Stimulated activated CD8-positive, alpha-beta memory T cell treated with anti-CD3 and anti-CD28 coated beads, Interleukin-2, amount 100 ng/mL, for 1 hour (primary cell): ENCODE measurements at places on chromosomes 1 and 21.

DNA sequence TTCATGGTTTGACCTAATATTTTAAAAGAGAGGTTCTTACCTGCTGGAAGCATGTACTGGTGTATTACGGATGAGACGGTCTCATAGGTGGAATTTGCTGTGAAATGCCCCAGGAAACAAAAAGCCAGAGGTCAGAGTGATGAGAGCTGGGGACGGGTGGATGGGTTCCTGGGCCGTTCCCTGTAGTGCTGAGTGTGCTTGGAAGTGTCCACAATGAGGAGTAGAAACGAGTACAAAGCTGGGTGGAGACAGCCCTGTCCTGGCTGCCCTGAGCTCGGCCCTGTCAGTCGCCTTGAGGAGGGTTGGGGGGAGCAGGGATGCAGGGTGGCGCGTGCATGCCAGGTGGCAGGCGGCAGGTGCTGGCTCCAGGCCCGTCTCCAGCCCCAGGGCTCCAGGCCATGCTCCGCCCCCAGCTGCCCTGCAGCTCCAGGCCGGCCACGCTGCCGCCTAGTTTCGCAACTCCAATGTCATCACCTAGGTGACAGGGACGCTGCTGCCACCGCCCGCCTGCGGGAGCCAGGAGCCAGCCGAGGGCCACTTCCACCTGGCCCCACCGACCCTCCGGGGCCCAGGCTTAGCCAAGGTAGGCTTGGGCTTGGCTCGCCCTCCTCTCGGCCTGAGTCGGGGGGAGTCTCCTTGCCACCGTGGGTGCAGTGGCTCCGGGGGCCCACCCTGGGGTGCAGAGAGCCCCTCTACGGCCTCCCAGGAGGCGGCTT, 16.4 kb downstream of the TP73 start:
- no peak for DNase-seq

DNA sequence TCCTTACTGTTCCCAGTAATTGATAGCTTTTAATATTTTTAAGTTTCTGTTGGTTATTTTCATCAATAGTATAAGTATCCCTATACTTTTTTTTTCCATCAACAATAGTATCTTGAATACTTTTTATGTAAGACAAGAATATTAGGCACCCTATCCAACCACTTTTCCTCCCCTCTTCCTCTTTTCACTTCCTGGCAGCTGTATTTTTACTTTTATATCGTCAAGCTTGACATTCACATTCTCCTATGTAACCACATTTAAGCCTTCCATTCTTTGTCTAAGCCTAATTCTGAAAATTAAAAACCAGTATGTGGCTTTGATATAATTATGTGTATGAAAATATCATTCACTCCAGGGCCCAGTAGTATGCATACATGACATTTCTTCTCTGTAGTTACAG, 9.3 kb downstream of the TMEM39B start:
- DNase-seq = no peak

- DNase-seq = no peak
Observed at GRCh38 chr21:39674801-39675200, 62.1 kb downstream of the B3GALT5 start.

DNA sequence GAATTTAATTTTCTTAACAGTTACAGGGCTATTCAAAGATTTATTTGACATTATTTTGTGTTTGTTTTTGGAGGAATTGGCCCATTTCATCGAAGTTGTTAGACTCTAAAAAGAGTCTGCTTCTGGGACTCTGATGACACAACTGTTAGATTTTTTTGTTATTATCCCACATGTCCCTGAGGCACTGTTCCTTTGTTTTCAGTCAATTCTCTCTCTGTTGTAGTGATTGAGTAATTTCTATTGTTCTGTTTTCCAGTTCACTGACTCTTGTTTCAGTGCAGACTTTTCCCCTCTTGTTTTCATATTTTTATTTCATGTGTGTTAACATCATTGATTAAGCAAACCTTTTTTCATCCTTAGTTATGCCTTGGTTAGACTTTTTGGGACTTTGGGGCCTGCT, 325.0 kb downstream of the ZNF326 start:
- DNase-seq = no peak

GRCh38 chr1:9281071-9281827, 11.4 kb upstream of the SPSB1 start:
- DNase-seq = no peak

DNA sequence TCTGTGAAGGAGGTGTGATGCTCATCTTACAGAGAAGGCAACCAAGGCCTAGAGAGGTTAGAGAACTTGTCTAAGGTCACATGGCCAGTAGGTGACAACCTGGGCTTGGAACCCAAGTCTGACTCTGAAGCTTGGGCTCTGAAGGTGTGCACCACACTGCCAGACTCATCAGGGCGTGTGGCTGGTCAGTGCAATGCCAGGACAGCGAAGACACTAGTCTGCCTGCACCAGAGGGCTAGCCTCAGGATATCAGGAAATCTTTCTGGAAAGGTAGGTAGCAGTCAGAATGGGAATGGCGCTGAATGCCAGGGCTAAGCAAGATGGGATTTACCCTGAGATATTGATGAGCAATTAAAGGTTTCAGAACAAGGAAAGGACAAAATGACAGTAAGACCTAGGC, 34.9 kb downstream of the ELK4 start:
- no peak for DNase-seq

DNA sequence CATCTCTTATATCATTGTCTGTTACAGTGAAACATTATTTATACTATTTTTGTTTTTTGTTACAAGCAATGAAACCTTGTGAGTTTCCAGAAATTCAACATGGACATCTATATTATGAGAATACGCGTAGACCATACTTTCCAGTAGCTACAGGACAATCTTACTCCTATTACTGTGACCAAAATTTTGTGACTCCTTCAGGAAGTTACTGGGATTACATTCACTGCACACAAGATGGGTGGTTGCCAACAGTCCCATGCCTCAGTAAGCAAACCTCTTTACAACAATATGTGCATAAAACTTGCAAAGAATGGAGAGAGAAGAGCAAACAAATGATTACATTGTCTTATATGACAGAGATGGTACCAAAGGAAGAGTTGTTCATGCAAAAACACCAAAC, 22.4 kb downstream of the CFHR4 start:
- DNase-seq = no peak

GRCh38 chr1:201098992-201099677, 13.1 kb downstream of the CACNA1S start:
- DNase-seq = no peak

DNA sequence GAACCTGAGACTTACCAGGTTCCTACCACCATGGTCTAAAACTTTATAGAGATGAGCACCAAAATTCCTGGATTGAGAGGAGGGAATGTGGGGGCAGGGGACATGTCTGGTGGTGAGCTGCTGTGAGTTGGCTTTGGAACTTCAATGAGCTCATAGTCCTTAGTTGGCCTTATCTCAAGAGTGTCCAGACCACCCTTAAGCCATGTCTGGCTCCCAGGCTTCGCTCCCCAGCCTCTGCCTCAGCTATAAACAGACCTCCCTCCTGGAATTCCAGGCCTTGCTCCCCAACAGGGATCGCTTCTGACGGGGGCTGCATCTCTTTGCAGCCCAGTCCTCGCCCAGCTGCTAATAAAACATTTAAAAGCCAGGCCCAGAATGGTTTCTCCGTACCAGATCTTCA, 19.5 kb downstream of the ATF3 start:
- DNase-seq = no peak

GRCh38 chr1:52348704-52349300, 17.2 kb downstream of the CC2D1B start:
- no peak for DNase-seq

GRCh38 chr1:181386951-181387350, 96.4 kb upstream of the CACNA1E start:
- no peak for DNase-seq

DNA sequence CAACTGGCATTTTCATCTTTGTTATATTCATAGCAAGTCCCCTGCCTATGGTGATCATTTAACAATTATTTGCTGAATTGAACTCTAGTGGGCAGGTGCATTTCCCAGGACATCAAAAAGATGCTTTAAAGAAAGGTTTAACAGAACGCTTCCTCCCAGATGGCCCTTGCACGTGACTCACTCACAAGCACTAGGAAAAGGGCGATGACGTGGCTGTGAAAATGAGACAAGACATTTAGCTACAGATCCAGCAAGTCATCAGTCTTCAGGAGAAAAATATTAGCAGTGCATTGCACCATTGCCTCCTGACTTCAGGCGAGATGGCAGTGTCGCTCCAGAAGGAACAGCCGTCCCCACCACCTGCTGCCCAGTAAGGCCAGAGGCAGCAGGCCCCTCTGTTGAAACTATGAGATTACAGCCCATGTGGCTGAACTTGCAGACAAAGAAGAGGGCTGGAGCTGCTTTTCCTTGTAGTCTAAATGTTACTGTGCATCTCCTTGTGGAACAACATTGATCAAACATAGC, 37.2 kb downstream of the DSCAM start:
- DNase-seq = no peak

- DNase-seq = no peak
Observed at GRCh38 chr21:29318354-29318753, 19.6 kb downstream of the BACH1 start.
